Fibroblast of skin of right biceps (primary cell): ENCODE measurements at places on chromosomes 16 and 17.

GRCh38 chr17:76088041-76088867 lies 9.3 kb downstream of the ZACN start:
- no peak for DNase-seq

GRCh38 chr16:90019543-90020259 lies 445 bp upstream of the DBNDD1 start:
- peak; percentile 82 for DNase-seq

- no peak for DNase-seq
Observed at GRCh38 chr16:12590409-12590808, 213.3 kb downstream of the CPPED1 start.

GRCh38 chr17:81371910-81372760 lies 23.1 kb upstream of the BAHCC1 start:
- no peak for DNase-seq

- DNase-seq: no peak
Observed at GRCh38 chr16:3274490-3274889, 8.8 kb upstream of the ZNF263 start.

- DNase-seq: peak; percentile 98
Observed at GRCh38 chr17:8153525-8153956, 1.3 kb upstream of the PER1 start.

GRCh38 chr16:72969146-72969545 lies 78.8 kb downstream of the ZFHX3 start:
- DNase-seq: no peak

- no peak for DNase-seq
Observed at GRCh38 chr17:8668176-8668740, 37.7 kb upstream of the MYH10 start.

- DNase-seq: peak; percentile 85
Observed at GRCh38 chr17:60554377-60554788, 28.3 kb upstream of the APPBP2 start.

DNA sequence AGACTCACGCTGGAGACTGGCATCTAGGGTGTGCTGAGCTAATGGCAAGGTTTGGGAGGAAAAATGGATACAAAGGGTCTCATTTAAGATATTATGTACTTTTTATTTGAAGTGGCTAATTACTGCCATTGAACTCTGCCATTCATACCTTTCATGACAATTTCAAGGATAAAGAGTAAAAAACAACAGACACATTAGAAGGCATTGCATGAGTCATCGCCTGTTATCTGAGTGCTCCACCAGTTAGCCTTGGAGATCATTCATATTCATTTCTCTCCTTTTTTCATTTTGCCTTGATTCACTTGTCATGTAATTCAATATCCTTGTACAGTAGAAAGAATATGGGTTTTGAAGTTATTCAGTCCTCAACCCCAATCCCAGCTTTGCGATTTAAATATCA lies 109.5 kb downstream of the CDH8 start:
- DNase-seq: peak; percentile 8

DNA sequence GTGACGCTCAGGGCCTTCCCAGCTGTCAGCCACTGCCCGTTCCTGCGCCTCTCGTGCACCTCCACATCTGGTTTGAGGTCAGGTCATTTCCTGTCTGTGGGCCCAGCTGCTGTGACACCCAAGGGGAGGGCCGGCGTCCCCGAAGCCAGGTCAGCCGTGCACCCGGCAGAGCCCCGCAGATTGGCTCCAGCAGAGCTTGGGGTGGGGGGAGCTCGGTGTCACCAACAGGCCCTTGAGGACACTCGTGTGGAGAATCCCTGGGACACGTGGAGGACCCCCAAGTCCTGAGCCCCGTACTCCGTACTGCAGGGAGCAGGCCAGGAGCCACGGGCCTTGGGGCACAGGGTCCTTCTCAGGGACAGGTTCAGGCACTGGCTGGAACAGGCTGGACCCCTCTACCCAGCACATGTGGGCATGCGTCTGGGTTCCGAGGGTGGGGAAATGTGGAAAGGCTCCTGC lies 4.8 kb downstream of the SPATA2L start:
- no peak for DNase-seq

DNA sequence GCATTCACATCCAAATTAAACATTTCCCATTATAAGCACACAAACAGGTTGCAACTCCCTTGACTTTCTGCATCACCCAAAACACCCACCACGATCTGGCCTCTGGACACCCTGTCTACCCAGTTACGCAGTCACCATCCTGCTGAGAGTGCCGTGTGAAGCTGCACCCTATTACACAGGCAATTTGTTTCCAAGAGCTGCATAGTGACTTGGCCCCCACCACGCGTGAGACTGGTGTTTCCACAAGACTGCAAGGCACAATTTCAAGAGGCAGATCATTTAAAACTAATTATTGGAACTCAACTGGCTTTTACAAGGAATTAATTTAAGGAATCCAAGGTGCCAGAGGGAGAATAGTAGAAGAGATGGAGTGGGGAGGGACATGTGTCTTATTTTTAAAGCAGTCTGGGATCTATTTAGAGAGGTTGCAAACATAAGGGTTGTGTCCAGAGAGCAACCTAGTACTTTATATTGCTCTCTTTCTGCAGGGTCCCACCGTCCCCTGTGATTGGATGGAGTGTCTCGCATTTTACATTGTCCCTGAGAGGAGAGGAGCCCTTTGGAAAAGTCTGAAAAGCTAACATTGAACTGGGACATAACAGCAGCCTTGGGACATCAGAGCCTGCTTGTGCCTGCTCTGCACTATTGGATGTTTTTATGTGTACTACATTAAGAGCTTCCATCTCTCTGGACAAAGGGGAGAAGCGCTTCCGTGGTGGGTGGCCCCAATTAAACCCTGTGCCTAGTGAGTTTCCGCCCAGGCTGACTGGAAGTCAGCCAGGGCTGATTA lies 8.7 kb upstream of the ADAMTS18 start:
- DNase-seq: no peak

DNA sequence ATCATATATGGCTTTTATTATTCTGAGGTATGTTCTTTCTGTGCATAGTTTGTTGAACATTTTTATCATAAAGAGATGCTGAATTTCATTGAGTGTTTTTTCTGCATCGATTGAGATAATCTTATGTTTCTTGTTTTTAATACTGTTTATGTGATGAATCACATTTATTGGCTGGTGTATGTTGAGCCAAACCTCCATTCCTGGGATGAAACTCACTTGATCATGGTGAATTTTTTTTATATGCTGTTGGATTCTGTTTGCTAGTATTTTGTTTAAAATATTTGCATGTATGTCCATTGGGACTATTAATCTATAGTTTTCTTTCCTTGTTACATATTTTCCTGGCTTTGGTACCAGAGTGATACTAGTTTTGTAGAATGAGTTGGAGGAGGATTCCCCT lies 500.2 kb downstream of the CDH11 start:
- DNase-seq: peak; percentile 33

DNA sequence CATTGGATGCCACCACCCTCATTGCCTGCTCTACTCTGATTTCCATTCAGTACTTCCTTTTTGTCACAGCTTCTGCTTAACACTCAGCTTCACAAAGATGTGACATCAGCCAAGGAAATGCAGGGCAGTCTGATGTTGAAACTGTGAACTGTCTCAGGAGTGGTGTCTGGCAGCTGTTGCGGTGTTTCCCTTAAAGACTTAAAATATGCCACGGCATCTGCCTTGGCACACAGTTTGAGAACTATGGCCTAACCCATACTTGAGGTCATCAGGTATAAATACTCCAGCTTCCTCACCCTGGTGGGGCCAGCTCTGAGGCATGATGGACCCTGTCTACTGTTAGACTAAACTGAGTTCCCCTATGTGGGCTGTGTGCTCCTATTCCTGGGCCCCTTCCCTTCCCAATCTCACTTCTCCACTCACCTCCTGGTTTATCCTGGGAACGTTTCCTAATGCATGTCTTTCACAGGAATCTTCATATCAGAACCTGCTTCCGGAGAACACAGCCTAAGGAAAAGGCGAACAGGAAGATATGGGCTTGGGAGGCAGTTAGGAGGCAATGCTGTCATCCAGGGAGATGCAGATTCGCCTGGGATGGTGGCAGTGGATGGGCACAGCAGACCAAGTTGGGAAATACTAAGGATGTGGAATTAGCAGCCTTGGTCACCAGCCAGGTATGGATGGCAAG lies 96.5 kb downstream of the WSCD1 start:
- no peak for DNase-seq
